ENCODE measurements at places on chromosomes 5 and 9.

- no peak for DNase-seq
Observed at GRCh38 chr5:95153511-95153910, 131.4 kb downstream of the MCTP1 start.

- DNase-seq, result no peak
Observed at GRCh38 chr5:112418659-112419163, 366 bp downstream of the EPB41L4A start.

GRCh38 chr5:158354958-158355357, 496.0 kb upstream of the CLINT1 start:
- no peak for DNase-seq

GRCh38 chr5:142475102-142475513, 150.3 kb upstream of the SPRY4 start:
- DNase-seq, result no peak

- DNase-seq, result no peak
Observed at GRCh38 chr5:97019435-97020117, 83.7 kb downstream of the LNPEP start.
